ENCODE measurements at places on chromosomes 13 and 19.

DNA sequence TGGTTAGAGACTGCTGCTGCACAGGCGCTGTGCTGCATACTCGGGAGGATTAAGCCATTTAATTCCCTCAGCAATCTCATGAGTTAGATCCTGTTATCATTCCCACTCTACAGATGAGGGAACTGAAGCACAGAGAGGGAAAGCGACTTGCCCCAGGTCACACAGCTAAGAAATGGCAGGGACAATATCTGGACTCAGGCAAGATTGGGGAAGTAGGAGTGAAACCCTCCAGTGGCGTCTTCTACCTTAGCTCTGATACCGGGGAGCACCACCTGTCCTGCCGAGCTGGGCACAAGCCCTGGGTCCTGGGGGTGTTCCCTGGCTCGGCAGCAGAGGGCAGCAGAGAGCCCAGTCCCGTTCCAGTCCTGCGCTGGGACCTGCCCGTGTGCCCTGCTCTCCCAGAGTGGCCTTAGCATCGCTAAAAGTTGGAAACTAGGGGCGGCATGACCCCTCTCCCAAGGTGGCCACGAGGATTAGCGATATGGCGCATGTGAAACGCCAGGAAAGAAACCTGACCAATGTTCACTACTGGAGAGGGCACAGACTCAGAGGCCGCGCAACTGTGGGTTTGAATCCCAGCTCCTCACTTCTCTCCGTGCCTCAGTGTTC is 20.5 kb downstream of the CYTH2 start:
- DNase-seq, result no peak

DNA sequence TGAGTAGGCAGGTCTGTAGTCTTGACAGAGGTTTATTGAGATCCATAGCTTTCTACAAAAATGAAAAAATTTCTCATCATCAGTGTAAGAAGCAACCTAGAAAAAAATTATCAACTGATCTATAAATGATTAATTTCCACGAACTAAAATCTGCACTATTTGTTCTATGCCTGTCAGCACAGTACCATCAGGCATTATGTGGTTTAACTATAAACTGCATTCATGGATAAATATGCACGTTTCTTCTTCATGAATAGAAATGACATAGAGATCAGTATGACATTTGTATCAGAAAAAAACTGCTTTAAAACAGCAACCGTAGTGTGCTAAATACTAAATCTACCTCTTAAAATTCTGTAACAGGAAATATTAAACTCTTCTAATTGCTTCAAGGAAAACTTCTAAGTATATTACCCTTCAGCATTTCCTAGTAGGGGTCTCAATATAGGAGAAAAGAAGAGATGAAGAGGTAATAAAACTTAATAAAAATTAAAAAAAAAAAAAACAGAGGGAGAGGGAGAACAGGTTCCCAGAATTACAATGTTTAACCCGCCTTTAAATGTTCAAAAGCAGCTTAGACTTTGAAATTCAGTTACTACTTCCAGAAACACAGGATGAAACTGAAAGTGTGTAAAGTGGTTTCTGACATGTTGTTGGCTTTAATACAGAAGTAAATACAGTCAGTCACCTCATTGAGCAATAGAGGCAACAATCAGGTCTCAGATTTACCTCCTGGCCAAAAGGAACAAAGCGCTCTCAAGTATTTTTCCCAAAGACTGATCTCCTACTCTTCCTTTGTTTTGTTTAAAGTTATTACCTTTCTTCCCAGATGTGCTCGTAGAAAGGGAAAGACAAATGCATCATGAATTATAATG is 144.4 kb downstream of the DIAPH3 start:
- DNase-seq, result no peak

DNA sequence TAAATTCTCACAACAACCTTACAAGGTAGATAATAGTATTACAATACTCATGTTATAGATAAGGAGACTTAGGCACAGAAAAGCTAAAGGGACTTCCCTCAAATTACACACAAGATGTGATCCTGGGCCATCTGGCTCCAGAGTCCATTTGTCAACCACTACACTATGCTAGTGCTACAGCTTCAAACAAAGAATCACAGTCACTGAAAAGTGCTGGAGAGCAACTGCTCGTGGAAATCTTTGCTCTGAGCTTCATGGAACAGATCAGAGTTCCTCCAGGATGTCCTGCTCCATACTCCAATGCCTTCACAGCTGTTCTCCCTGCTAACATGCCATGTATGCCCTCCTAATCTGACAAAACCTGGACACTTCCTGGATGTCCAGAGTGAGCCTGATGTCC is 271.2 kb downstream of the ENOX1 start:
- DNase-seq, result no peak

- no peak for DNase-seq
Measured at GRCh38 chr19:2719920-2720776, 1.0 kb downstream of the DIRAS1 start.

GRCh38 chr13:109610517-109610916 is 175.9 kb downstream of the IRS2 start:
- no peak for DNase-seq

DNA sequence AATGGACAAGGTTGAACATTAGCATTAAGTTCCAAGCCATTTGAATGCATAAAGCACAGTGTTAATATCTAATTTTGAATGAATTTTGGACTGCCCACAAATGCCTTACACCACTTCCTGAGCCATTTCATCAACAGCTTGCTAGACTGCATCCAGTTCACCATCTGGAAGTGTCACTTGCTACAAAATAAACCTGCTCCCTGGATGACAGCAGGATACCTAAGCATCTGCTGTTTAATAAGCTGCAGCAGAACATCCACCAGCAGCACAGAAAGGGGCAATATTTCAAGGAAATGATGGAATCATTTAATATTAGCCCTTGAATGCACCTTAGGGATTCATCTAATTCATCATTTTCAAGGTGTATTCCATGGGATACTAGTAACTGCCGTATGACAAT is 76.6 kb upstream of the PCDH9 start:
- DNase-seq, result no peak

DNA sequence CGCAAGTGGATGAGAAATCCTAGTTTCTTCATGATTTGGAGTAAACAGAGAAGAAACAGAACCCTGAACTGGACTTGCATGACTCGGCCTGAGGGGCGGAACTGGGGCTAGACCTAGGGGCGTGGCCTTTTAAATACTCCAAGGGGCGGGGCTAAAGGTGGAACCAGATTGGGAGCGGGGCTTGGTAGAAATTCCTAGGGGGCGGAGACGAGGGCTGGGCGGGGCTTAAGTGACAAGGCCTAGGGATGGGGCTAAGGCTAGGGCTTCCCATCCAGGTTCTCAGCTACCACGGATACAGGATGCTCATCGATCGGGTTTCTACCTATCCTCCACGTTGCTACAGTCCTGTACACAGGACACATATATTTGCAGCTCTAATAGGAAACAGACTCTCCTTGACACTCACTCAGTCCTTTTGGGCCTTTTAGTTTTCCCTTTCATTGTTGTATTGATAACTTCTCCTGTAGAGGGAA is 372 bp upstream of the ZNF699 start:
- DNase-seq, result no peak

DNA sequence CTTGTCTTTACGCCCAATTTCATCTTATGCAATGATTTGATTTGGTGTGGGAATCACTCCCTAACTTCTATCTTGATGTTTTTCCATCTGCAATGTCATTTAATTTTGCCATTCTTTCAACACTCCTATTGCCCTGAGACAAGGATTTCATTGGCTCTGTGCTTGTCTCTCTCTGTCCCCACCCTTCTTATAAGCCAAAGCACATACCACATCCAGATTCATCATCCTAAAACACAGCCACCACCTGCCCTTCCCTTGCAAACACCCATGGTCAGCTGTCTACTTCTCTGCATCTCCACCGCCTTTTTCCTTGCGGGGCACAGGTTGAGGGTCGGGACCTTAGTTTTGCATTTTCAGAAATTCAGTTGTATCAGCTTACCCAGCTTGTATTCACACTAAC is 225.8 kb upstream of the SOX21 start:
- DNase-seq, result no peak

DNA sequence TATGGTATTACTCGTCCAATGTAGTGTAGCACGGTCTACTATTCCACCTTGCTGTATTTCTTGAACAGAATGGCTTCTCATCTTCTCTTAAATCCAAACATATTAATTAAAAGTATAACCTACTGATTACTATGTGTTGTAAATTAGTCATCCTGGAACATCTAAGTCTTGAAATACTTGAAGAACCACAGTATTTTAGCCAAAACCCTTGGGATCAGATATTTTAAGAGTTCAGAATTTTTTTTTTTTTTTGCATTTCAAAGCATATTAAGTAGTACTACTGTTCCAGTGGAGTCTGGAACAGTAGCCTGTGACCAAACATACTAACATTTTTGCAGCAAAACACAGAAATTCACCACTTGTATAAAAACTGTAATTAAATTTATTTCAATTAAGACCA is 30.1 kb downstream of the ZC3H13 start:
- DNase-seq, result no peak

GRCh38 chr19:56829596-56829995 is 10.9 kb downstream of the PEG3 start:
- DNase-seq, result no peak

DNA sequence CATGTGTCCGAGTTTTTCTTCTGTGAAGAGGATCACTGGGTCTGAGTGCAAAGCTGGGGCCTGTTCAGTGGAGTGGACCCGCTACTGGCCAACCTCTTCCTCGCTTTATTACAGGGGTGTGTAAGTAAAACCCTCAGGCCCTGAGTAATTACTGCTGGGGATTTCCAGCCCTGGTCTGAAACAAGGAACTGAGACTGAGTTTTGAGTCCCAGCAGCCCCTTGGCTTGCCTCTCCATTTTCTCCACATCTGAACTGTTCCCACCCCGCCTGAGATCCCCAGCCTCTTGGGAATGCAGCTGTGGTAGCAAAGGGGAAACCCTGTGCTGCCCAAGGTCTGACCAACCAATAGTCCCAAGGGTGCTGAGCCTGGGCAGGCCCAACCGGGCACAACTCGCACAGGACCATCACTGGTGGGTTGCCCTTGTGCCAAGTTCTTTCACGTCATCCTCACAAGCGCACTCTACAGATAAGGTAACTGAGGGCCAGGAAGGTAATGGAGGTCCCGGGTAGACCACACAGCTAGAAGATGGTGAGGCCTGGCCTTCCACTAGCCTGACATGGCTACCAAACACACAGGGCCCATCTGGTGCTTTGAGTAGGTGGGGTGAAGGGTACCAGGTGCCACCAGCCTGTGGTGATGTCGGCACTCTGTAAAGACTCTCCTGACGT is 13.7 kb upstream of the SLC35E1 start:
- no peak for DNase-seq

DNA sequence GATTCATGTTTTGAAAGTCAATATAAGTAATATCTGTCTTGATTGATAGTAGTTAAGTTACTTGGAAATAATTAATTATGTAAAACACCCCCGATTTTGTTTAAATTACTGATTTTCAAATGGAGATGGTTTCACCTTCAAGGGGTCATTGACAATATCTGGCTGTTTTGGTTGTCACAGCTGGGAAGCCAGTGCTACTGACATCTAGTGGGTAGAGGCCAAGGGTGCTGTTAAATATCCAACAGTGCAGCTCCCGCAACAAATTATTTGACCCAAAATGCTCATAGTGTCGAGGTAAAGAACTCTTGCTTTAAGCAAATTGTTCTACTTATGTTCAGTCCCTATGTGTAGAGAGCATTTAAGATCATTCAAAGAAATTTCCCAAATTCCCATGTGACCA is 50.6 kb upstream of the PCDH20 start:
- no peak for DNase-seq

GRCh38 chr13:111948811-111949210 is 118.1 kb upstream of the SOX1 start:
- no peak for DNase-seq

GRCh38 chr19:47626238-47626637 is 17.3 kb downstream of the BICRA start:
- DNase-seq, result no peak

- DNase-seq, result no peak
Measured at GRCh38 chr19:19816679-19817078, 4.9 kb downstream of the ZNF506 start.

DNA sequence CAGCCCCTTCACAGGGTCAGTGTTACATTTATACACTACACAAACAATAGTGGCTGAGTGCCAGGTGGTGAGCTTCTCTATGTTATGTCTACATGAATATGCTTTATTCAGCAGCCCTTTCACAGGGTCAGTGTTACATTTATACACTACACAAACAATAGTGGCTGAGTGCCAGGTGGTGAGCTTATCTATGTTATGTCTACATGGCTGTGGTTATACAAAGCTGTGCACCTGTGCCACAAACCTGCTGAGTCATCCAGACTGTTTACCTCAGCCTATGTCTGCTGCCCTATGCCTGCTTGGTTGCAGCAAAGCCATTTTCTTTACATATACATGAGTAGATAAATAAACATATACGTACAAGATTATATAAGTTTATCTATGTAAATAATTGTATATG is 76.5 kb downstream of the ZNF726 start:
- no peak for DNase-seq

DNA sequence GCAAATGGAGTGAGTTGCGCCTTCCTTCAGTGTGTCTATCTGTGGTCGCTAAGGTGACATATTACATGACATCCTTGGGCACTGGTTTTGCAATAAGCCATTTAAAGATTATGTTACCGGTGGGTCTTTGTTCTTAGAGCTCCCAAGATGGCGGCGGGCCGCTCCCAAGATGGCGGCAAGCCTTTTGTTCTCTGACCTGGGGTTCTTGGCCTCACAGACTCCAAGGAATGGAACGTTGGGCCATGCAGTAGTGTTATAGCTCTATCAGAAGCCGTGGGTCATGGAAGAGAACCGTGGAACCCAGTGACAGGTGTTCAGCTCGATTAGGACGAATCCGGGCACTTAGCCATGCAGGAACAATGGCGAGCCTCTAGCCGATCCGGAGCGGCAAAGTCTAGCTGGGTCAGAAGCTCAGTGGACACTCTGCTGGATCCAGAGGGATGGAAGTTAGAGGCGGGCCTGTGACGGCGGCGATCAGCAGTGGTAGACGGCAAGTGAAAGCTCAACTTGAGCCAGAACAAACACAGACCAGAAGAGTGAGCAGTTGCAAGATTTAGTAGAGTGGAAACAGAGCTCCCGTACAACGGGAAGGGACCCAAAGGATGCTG is 188.6 kb downstream of the TEX29 start:
- no peak for DNase-seq

DNA sequence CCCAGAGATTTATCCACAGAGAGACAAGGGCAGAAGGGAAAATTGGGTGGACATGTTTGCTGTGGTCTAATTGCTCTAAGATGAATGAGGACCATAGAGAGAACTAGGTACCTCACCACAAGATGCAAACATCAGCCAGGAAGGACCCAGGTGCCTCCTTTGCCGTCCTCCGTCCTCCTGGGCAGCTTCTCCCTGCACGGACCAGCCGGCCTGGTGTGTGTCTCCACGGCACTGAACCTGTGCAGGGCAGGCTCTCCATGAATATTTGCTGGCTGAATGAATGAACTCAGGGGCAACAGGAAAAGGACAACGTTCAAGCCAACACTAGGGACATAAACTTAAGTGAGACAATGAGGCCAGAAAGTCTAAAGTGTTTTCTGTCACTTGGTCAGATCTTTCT is 143.9 kb downstream of the ZNF536 start:
- no peak for DNase-seq

- DNase-seq, result no peak
Measured at GRCh38 chr19:19575411-19575810, 37.3 kb downstream of the CILP2 start.
